ENCODE measurements at places on chromosomes 1 and 21.

DNA sequence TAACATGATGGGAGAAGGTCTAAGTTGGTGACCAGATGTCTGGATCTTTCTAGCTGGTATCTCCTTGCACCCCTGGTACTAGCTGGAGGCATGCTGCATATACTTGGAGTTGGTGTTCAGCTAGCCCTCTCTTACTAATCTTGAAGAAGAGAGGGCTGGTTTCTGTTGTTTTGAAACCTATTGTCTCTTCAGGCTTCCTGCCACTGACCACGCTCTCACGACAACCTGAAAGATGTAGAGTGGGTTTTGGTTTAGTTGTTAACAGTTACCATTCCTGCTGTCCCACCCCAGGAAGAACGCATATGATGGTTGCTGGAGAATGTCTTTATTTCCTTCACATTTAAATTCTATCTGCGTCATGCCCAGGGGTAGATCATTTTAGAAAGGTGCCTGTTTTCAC, 3.6 kb downstream of the MAN1C1 start:
- DNase-seq = no peak

- DNase-seq = no peak
These were observed 3.7 kb upstream of the PFKL start for GRCh38 chr21:44296103-44296519.

- DNase-seq = no peak
These were observed 132.4 kb downstream of the HMGB4 start for GRCh38 chr1:33996281-33996680.

DNA sequence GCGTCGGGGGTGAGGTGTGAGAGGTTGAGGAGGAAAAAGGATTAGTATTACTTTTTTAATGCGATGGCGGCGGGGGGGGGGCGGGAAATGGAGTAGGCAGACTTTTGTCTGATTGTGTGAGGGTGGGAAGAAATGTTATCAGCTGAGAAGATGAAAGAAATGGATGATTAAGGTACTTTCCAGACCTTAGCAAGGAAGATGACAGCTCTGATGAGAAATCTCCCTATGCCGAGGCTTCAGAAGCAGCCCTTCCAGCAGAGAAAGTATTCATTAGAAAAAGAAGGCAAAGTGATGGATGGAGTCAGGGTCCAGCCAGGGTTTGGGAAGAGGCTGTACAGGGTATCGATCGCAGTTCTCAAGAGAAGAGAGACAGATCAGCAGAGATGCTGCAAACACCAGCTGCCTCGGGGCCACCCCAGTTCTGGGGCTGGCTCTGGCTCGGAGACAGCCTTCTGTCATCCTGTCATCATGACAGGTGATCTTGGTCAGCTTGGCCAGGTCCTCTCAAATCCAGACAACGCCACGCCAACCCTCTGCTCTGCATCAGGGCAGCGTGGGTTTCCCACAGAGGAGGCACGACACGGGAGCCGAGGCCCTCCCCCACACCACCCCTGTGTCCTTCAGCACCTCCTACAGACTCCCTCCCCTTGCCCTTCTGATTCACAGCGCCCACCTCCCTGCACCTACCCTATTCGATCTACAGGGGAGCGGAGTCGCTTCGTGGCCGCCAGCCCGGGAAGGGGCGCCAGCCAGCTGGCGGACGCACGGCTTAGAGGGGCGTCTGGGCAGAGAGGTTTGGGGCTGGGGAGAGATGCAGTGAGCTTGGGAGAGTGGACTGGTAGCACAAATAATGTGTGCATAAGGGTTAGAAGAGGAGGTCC, 674 bp upstream of the ATXN7L2 start:
- peak; percentile 13 for DNase-seq

DNA sequence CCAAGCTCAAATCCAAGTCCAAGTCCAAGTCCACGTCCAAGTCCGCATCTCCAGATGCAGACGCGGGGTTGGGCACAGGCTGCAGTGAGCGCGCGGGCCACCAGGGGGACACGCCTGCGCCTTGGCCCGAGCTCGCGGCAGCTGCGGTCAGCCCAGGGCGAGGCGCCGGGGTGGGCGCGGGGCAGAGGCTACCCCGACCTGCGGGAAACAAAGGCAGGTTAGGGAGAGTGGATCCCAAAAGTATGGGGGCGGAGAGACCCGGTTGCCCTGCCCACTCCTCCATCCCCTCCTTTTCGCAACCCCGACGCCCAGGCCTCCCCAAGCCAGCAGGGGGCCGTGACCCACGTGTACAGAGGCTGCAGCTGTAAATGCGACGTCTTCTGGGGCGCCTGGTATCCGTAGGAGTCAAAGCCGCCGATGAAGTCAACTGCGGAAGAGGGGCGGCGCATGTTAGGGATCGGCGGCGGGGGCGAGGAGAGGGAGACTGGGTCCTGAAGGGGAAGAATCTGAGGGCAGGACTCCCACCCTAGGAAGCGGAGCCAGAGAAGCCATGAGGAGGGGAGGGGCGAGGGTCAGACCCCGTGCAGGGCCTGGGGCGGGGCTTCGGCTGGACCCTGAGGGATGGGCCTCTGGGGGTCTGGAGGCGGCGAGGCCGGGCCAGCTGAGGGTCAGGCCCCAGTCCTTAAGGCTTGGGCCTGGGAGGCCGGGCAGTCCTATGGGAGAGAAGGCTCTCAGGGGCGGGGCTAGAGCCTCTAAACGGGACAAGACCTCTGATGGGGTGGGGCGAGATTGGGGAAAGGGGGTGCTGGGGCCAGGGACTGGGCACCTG, 58.0 kb downstream of the NKAIN1 start:
- DNase-seq = no peak

DNA sequence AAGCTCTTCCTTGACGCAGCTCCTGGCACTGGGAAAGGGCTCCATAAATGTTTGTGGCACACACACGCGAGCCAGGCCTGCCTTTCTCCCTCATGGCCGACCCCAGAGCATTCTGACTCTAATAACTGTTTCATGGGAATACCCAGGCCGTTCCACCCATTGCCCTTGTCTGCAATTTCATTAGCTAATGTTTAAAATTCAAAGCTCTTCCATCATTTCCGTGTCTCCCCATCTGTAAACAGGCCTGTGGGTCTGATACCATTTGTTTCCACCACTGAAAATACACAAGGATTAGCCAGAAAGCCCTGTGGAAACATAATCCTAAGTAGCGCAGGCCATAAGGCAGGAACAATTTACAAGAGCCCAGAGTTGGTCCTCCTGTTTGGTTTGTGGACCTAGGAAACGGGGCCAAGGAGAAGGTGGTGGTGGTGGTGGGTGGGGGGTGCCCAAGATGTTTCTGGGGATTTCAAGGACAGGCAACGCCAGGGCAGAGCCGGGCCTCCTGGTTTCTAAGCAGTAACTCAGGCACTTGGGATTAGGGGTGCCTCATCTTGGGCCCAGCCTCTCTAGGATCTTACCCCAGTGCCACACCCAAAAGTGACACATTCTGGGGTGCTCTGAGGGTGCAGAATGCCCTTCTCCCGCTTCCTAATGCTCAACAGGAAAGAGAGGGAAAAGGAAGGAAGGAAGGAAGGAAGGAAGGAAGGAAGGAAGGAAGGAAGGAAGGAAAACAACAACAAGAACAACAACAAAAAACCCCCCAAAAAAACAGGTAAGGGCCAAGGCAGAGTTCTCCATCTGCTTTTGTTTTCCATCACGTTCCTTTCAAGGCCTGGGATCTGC, 79.4 kb downstream of the SSBP3 start:
- DNase-seq = peak; percentile 61

DNA sequence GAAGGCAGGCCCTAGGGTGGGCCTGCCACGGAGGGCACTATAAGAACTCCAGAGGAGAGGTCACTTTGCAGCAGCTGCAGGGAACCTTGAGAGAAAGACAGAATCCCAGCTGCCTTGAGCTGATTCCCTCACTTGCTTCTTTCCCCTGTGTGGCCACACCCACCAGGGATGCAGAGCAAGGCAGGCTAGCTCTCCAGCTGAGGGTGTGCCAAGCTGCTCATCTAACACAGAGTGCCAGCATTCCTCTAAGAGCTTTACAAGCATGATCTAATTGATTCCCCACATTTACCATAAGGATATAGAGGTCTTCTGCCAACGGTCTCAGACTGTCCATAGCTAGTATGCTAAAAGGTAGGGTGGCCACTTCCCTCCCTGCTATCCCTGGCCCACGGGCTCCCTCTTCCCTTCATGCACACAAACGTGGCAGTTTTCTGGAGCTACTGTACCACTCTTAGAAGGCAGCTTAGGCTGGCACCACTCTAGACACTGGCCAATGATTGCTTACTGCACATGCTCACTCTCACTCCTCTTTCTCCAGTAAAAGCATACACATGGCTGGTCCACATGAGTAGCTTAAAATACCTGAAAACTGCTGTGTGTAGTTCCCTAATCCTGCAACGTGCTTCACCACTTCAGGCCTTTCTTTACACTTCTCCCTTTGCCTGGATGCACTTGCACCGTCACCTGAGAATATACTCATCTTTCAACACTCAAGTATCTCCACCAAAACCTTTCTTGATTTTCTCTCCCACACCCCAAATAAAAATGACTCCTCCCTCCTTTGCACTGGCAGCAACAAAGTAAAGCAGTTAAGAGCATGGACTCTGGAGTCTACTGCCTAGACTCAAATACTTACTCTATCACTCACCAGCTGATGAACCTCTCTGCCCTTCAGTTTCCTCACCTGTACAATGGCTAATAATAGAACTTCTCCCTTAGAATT, 57.7 kb downstream of the DMAP1 start:
- DNase-seq = no peak

DNA sequence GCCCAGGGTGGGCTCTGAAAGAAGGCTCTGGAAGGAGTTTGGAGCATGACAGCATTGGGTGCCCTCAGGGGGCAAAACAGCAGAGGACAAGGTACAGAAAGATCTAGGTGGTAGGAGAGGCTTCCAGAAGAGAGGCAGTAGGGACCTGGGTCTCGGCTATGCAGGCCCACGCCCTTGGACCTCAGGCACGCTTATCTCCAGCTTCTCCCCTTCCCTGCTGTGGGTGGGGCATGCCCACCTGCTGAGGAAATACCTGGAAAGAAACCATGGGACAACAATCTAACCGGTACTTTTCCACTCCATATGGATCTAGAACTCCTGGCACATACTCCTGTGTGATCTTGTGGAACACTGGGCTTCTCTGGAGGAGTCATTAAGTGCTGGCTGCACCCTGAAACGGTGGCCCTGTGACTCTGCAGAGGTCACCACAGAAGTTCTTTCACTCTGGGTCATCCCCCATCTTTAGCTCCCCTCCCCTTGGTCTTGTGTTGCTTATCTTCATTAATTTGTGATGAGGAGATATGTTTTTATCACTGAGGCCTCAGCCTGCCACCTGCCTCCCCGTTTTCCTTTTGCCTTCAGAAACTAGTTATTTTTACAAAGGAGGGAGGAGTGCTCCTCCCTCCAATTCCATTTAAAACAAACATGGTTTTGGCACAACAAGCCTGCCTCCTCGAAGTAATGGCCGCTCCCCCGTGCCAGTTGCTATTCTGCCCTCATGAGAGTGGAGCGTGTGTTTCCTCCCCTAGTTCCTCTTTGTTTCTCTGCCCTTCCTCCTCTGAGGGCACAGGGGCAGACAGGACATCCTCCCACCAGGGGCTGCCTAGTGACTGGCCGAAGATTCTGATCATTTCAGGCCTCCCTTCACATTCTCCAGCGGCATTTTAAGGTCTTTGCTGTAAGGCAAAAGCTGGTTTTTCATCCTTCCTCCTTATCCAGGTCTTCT, 78.0 kb upstream of the ATP5PO start:
- no peak for DNase-seq

DNA sequence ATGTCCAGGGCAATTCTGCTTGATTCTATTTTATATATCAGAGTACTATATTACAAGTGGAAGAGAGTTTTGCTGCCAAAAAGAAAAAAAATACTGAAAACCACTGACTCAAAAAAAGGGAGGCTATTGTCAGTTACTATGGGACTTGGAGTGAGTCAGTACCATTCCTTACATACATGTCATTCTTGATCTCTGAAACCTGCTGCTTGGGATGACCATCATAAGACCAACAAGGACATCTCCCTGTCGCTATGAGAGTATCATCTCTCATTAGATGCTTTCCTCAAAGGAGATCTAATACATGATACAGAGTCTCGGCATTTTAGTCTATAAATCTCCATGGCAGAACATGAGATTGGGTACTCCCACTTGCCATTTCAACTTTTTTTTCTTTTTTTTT, 11.8 kb upstream of the INPP5B start:
- peak; percentile 93 for DNase-seq

GRCh38 chr1:64505944-64506655, 36.2 kb downstream of the CACHD1 start:
- DNase-seq = no peak

DNA sequence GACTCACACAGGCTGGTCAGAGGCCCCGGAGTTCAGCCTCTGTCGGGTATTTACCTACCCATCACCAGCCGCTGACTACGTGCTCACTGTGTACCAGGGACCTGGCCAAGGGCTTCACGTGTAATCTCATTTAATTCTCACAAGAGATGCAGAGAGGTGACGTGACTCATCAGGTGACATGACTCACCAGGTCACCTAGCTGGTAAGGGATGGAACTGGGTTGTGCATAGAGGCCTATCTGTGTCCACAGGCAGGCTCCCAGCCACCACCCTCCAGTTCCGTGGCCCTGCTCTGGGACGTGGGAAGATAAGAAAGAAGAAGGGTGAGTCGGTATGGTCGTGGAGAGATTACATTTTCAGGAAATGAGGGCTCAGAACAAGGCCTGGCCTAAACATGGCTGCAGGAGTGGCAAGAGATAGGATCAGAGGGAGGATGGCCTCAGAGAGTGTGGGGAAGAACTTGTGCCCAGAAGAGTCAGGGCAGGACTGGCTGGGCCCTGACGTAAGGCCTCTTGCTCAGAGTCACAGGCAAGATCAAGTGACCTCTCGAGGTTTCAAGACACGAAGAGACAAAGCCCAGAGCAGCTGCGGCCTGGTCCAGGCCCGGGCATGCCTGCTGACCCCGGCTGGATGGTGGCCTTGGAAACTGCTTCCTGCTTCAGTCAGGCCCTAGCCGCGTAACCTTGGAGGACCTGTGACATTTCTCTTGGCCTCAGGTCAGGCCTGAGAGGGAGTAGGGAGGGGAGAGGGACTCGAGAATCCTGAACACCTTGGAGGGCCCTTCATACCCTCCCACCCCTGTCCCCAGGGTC, 52.7 kb upstream of the WASF2 start:
- DNase-seq = peak; percentile 85

DNA sequence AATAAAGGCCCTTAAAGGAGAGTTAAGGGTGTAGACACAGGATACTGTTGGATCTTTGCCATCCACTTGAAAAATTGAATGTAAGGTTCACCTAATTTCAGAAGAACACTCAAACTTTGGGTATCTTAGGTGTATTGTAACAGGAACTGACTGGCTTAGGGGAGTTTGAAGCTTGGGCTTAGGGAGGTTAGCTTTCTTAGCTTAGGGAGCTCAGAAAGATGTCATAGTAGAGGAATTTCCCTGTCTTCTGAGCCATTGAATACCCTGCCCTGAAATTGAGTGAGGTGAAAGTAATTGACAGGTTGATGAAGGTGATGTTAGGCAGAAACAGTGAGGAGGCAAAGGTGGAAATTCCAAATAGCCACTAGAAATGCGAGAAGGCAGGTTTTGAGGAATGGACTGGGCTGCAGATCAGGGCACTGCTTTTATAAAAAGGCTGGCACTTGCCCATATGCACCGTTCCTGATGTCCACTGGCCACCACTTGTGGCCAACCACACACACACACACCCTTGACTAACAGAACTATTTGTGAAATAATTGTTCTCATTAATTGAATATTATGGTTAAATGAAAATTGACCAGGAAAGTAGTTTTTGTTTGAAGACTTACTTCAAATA, 16.5 kb downstream of the BACH1 start:
- DNase-seq = no peak

GRCh38 chr1:110106013-110106941, 6.0 kb upstream of the UBL4B start:
- peak; percentile 69 for DNase-seq
